NCI-H1105 (cell line): ENCODE measurements at places on chromosomes 6 and 20.

DNA sequence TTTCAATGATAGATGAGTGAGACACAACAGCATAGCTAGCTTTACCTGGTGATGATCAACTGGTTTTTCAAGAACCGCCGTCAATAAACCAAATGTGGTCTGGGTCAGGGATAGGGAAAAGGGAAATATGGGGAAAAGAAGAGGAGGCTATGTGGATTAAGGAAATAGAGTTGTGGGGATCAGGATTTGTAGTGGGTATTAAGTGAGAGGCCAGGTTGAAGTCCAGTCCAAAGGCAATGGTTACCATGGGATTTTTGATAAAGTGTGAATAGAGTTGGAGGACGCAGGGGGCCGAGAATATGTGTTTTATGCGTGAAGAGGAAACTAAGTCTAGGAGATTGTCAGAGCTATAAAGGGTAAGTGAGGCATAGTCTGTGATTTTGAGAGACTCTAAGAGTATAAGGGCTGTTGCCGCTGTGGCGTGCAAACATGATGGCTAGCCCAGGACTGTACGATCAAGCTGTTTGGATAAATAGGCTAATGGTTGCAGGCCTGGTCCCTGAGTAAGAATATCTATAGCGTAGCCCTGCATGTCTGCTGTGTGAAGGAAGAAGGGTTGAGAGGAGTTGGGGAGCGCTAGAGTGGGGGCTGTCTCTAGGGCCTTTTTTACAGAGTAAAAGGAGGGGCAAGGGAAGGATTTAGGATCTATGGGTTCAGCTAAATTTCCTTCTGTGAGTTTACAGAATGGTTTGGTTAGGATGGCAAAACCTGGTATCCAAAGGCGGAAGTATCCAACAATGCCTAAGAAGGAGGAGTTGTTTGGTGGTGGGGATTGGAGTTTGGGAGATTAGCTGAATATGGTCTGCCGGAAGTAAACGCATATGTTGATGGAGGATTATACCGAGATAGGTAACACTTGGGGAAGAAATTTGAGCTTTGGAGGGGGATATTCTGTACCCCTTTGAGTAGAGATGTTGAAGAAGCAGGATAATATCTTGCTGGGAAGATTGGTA, 749.7 kb upstream of the ADGRB3 start:
- DNase-seq: no peak

- DNase-seq: no peak
Observed at GRCh38 chr6:17226786-17227233, 54.4 kb upstream of the RBM24 start.

DNA sequence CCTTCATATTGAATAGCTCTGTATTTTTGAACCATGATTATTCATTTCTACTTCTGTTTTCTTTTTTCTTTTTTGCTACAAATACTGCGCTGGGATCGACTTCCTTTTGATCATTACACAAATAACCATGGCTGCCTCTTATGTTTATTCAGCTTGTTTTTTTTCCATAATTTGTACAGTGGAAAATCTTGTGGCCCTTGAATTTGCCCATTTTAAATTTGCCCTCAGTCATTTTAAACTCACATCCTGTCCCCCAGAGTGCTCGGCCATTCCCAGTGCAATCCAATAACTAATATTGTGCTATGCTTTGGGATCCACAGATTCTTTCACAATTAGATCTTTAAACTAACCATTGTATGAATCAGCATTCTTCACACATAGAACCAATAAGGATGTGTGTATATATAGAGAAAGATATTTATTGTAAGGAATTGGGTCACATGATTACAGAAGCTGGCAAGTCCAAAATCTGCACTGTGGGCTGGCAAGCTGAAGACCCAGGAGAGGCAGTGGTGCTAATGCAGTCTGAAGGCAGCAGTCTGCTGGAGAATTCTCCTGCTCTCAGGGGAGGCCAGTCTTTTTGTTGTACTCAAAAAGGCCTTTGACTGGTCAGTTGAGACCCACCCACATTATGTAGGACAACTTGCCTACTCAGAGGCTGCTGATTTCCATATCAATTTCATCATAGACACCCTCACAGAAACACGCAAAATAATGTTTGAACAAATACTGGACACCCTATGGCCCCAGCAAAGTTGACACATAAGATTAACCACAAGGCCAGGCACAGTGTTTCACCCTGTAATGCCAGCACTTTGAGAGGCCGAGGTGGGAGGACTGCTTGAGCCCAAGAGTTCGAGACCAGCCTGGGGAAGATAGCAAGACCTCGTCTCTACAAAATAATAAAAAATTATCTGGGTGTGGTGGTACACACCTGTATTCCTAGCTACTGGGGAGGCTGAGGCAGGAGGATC, 147.1 kb downstream of the MTHFD1L start:
- no peak for DNase-seq

DNA sequence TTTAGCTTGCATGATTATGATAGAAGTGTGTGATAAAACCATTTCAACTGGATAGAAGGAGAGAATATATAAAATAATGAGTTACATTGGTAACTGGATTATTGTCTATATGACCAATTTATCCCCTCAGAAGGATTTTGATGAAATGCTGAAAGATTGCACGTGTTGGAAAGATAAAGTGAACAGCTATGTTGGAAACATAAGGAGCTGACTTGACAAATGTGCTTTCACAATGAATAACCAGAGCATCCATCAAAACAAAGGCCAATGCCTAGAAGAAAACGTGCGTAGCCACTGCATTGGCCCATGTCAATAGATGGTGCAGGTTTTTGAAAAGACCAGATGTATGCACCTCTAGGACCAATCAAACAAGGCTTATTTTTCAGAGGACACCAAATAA, 168.8 kb downstream of the TMEM200A start:
- no peak for DNase-seq

DNA sequence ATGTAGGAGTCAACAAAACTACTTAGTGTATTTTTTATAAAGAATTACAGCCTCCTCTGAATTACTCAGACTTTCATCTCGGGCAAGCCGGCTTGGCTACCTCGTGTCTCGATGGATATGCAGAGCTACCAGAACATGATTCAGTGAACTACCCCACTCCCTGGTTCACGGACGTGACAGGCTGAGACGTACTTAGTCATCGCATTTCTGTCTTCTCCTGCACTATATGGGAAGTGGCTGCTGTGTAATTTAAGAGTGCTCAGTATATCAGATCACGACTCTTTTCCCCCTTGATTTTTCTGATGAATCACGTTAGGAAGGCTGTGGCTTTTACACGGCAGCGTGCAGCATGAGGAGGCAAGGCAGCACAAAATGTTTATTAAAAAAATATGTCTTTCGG, 302.7 kb upstream of the ZFP64 start:
- no peak for DNase-seq

DNA sequence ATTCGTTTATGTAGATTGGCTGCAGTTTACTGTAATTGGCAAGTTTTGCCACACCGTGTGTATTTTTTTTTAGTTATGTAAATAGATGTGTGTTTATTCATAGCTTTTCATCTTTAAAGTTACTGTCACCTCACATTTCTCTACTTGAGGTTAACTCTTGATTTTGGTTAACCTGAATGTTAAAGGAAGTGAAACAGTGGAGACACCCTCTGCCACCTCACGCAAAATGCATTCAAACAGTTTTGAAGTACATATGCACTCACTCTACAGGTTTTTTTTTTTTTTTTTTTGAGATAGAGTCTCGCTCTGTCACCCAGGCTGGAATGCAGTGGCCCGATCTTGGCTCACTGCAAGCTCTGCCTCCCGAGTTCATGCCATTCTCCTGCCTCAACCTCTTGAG, 17.7 kb downstream of the OR2A4 start:
- no peak for DNase-seq
